Stimulated activated CD4-positive, alpha-beta T cell treated with anti-CD3 and anti-CD28 coated beads, Interleukin-1b, Interleukin-23, amount 100 ng/mL, for 1 hour (primary cell): ENCODE measurements at places on chromosomes 7 and 10.
A peak's percentile ranks its signal among the peaks of the same experiment; 100 is the strongest.

- no peak for DNase-seq
These were observed 104.5 kb downstream of the NRCAM start for GRCh38 chr7:108351729-108352131.

DNA sequence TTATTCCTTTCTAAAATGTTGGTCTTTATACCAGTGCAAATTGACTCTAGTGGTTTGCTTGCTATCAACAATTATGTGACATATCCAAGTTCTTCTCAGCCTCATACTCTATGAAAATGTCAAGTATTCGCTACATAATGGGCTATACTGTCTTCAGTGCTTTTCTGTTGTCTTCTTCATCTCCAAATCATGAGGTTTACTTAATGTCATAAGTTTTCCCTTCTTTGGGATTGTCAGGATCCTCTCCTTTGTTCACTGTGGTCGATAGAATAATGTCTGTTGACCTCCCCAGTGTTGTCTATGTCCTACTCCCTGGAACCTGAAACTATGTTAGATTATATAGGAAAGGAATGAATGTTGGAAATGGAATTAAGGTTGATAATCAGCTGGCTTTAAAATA, 16.4 kb upstream of the RALA start:
- no peak for DNase-seq

GRCh38 chr10:63246356-63246755, 113.2 kb downstream of the NRBF2 start:
- no peak for DNase-seq

- DNase-seq, result no peak
These were observed 193.1 kb downstream of the EBF3 start for GRCh38 chr10:129771024-129771423.

- DNase-seq, result no peak
These were observed 40.6 kb upstream of the SLIT1 start for GRCh38 chr10:97226398-97226797.

- no peak for DNase-seq
These were observed 166.3 kb downstream of the RNF133 start for GRCh38 chr7:122532406-122533269.

GRCh38 chr7:36707465-36707864, 16.8 kb downstream of the AOAH start:
- DNase-seq, result no peak

GRCh38 chr10:104501864-104502579, 139.1 kb upstream of the SORCS3 start:
- DNase-seq, result no peak

- no peak for DNase-seq
These were observed 761.5 kb upstream of the POM121L12 start for GRCh38 chr7:52273685-52274610.

- no peak for DNase-seq
These were observed at the start of gene TMEM196 for GRCh38 chr7:19772841-19773760. Gene TMEM196, minus strand, starts transcription at chr7:19773617. Its CDS starts 921 bp downstream, at chr7:19772696.

GRCh38 chr10:93115661-93116383, 42.1 kb downstream of the CYP26A1 start:
- peak; percentile 63 for DNase-seq

DNA sequence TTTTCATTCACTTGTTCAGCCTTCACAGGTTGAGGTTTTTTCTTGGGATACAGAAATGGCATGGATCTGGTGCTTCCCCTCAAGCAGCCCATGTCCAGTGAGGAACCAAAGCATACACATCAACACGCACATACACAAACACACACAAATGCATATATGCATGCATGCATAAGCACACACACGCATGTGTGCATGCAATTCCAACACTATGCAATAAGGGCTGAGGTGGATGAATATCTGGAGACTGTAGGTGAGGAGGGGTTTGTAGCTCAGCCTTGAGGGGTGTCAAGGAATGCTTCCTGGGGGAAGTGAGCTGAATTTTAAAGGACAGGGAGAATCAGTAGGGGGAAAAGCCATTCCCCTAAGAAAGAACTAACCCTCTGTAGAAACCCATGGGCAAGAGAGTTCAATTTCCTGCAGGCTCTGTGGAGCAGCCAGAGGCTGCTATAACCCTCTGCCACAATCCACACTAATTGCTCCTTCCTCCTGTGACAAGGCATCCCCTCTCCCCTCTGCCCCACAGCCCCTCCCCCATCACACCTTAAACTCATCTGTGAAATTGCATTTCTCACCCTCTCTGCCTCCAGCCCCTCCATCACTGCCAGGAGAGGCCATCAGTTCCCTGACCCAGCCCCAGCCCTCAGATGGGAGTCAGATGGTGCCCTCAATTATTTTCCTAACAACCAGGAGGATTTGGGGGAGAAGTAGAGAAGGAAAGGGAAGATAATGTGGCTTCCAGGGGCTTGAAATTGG, 316.4 kb downstream of the RPS24 start:
- no peak for DNase-seq

- no peak for DNase-seq
These were observed 180.8 kb downstream of the PTPRN2 start for GRCh38 chr7:158406801-158407200.

- no peak for DNase-seq
These were observed 286.6 kb downstream of the ANKRD7 start for GRCh38 chr7:118511146-118511545.

DNA sequence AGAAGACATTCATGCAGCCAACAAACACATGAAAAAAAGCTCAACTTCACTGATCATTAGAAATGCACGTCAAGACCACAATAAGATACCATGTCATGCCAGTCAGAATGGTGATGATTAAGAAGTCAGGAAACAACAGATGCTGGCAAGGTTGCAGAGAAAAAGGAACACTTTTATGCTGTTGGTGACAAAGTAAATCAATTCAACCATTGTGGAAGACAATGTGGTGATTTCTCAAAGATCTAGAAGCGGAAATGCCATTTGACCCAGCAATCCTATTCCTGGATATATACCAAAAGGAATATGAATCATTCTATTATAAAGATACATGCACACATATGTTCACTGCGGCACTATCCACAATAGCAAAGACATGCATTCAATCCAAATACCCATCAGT, 77.6 kb downstream of the C10orf90 start:
- no peak for DNase-seq

GRCh38 chr7:11120068-11120664, 146.5 kb downstream of the PHF14 start:
- DNase-seq, result no peak

DNA sequence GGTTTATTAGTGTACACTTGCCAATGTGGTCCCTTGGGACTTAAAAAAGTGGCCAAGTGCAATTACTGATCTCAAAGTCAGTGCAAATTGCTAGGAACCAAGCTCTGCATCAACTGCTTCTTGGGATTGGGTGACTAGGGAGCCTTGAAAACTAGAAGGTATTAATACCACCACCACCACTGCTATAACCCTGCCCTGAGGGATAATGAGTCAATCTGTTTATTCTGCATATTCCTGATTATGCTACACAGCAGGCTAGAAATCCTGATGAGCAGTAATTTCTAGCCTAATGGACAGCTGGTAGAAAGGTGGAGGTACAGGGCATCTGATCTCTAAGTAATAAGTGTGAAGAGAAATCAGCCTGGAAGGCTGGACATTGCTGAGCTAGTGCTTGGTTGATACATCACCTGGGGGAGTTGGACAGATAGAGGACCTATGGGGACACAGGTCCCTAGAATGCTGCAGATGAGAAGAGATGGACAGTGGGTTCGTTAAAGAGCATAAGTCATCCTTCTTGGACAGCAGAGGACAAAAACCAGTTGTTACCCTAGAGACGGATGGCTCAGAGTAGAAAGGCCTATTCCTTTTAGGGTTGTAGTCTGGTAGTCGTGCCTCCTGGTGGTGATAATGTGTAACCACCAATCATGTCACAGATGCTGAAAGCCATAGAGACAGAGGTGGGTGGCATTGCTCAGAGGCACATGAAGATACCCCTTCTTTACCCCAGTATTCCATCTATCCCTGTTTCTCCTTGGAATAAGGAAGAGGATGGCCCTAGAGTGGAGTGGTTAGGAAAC, 554.8 kb downstream of the SORCS1 start:
- no peak for DNase-seq

GRCh38 chr7:34756025-34756437, 98.0 kb downstream of the NPSR1 start:
- DNase-seq, result no peak

- no peak for DNase-seq
These were observed 26.1 kb downstream of the GNAT3 start for GRCh38 chr7:80485721-80486120.

DNA sequence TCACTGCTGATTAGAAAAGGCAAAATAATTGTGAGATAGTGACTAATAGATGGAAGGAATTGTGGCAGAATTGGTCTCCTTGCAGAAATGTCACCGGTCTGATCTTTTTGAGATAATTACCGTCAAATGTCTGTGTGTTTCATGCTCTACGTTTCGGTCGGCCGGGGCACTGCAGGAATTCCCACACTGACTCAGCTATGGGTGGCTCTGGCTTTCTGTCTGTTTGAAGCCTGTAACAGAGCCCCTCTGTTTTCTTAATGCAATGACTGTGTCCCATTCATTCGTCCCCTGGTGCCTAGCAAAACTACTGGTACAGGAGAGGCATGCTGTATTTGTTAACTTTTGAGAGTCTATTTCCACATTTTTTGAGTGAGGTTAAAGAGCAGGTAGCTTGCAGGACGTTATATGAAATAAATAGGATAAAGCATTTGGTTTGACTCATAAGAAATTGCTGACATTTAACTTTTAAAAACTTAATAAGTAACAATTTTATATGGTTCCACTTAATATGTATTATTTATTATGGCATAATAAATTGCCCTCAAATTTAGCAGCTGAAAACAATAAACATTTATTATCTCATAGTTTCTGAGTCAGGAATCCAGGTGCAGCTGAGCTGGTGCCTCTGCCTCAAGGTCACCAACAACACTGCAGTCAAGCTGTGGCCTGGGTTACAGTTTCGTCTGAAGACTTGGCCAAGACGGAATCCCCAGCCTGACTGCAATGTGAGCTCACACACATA, 53.3 kb upstream of the CTBP2 start:
- no peak for DNase-seq

DNA sequence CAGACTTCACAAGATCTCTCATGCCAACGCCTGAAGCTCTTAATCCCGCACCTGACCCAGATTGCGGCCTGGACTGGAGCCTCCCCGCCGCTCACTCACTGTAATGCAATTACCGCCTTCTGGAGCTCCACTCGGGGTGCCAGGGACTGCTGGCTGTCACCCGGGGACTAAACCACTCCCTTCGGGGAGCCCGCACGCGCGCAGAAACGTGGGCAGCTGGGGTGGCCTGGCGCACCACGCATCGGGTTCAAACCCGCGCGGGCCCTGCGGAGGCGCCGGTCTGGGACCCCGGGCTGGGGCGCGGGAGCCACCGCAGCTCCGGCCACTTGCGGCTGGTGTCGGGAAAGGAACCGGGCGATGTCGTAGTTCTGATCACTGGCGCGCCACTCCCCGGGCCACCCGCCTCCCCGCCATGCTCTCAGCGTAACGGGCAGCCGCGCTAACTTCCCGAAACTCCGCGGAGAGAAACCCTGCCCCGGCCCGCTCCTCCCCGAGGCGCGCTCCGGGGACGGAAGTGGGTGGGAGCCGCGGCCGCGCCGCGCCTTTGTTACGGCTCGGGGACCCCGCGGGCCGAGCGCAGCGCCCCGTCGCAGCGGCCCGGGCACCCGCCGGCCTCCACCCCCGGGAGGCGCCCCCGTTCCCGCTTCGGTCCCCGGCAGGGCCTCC, 100.3 kb upstream of the SVIL start:
- peak; percentile 15 for DNase-seq

GRCh38 chr7:138248609-138249008, 172.3 kb downstream of the AKR1D1 start:
- no peak for DNase-seq

DNA sequence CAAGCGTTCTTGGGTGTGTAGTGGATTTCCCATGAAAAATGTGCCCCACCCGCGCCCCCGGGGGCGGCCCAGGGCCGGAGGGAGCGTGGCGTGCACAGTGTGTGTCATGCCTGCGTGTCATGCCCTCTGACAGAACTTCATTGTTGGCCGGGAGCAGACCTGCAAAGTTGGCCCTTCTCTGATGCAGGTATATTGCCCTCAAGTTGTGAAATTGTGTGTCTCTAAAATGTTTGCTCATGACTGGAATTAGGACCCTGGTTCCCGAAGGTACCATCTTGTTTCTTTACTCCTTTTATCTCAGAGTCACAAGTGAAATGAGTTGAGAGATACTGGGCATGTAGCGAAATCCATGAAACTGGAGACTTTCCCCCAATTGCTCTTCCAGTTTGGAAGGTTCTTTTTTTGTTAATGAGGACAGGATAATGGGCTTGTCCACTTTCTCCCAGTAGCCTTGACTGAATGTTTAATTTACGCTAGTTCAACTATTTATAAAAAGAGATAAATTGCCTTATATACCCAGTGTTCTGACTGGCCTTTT, 26.2 kb downstream of the ADK start:
- no peak for DNase-seq

GRCh38 chr7:105808703-105809590, 67.5 kb downstream of the ATXN7L1 start:
- DNase-seq, result peak; percentile 57

DNA sequence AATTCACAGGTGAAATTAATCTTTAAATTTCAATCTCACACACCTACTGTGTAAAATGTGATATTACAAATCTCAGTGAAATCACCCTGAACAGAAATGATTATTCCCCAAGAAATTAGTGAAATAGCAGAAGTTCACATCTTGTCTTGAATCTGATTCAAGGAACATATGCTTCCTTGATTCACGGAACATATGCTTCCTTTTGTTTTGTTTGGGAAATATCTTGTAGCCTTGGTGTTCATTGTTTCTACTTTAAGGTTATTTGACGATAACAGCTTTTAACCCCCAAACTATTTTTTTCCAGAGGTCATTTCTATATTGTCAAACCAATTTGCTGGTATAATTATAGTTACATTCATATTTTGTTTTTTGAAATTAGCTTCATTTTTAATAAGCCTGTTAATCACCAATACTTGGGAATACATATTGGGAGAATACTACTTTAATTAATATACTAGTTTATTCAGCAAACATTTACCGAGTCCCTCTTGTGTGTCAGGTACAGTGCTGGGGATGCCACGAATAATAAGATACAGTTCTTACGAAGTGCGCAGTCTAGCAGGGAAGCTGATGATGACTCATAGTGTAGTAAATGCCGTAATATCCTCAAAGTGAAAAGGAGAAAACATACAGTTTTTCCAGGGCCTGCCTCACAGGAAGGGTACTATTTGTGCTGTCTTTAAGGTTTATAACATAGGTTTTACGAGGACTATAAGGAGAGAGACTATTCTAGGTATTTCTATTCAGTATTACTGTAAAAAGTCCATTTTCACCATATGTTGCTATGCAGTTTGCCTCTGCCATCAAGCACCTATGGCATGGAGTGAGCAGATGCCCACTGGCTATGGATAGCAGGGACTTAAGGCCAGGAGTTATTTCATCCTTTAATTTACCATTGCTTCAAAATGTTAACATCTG, 32.5 kb downstream of the PRKAR2B start:
- no peak for DNase-seq

- DNase-seq, result no peak
These were observed 330.4 kb downstream of the ARL4A start for GRCh38 chr7:13017881-13018280.
